G401 (cell line): ENCODE measurements at places on chromosomes 4 and X. TPM values are rescaled to one million over a fixed set of nuclear protein-coding genes. Genes with fewer than 3 reads are reported as not detected.

NXF2 gene
- not detected in 2 replicates for total RNA-seq

FAM149A gene
- 1.7 and 4.3 TPM in 2 replicates for total RNA-seq

FAM184B gene
- total RNA-seq, result not detected in 2 replicates

DCAF16 gene
- total RNA-seq, result 33.5 and 37.7 TPM in 2 replicates

AVPR2 gene
- 0.25 TPM in 1 of 2 replicates, not detected in the other for total RNA-seq

PAGE1 gene
- total RNA-seq, result not detected in 2 replicates

ADRA2C gene
- total RNA-seq, result 7.9 and 11.7 TPM in 2 replicates

KLHL4 gene
- not detected in 2 replicates for total RNA-seq

VGLL1 gene
- not detected in 2 replicates for total RNA-seq

NOX1 gene
- total RNA-seq, result not detected in 2 replicates

FBXL5 gene
- total RNA-seq, result 38.9 and 43.1 TPM in 2 replicates

NKX3-2 gene
- 0.37 and 0.55 TPM in 2 replicates for total RNA-seq

NPFFR2 gene
- total RNA-seq, result 0.43 and 1.3 TPM in 2 replicates

RNF150 gene
- 0.18 and 0.85 TPM in 2 replicates for total RNA-seq

TLR6 gene
- 0.03 TPM in 1 of 2 replicates, not detected in the other for total RNA-seq

BGN gene
- total RNA-seq, result not detected in 2 replicates

CENPVL2 gene
- total RNA-seq, result not detected in 2 replicates

HS3ST1 gene
- not detected in 2 replicates for total RNA-seq

BEX5 gene
- total RNA-seq, result not detected in 2 replicates

FABP2 gene
- total RNA-seq, result not detected in 2 replicates

CT45A2 gene
- not detected in 2 replicates for total RNA-seq

SYN1 gene
- total RNA-seq, result 0.61 TPM in 1 of 2 replicates, not detected in the other

FAM9C gene
- total RNA-seq, result not detected in 2 replicates

CXCL1 gene
- total RNA-seq, result not detected in 2 replicates
